Esophagus squamous epithelium (tissue), 5 donors: ENCODE measurements at places on chromosomes 4 and X. TPM values are rescaled to one million over a fixed set of nuclear protein-coding genes. Genes with fewer than 3 reads are reported as not detected.
A peak's percentile ranks its signal among the peaks of the same experiment; 100 is the strongest.

The XAGE2 gene
- not detected for total RNA-seq

GRCh38 chr4:11042760-11043159 is 358.2 kb upstream of the CLNK start:
- no peak for DNase-seq
- no peaks in the 10 kb centered on the region for H3K36me3 ChIP-seq
- H3K4me1 ChIP-seq, result no peaks in the 10 kb centered on the region

The PPP1R3F gene
- 9.0 TPM for total RNA-seq

The GPC3 gene
- 1.7 TPM for total RNA-seq

GRCh38 chr4:96145601-96146000 is 305.7 kb downstream of the PDHA2 start:
- no peak overlapping the region for H3K4me3 ChIP-seq
- H3K27ac ChIP-seq, result no peak overlapping the region
- no peaks in the 10 kb centered on the region for H3K27me3 ChIP-seq
- no peaks in the 10 kb centered on the region for H3K36me3 ChIP-seq

- H3K4me1 ChIP-seq, result no peaks in the 10 kb centered on the region
- no peak overlapping the region for H3K4me3 ChIP-seq
- no peaks in the 10 kb centered on the region for H3K27me3 ChIP-seq
Observed at GRCh38 chrX:136386826-136387225, 86.1 kb downstream of the ADGRG4 start.

- H3K27ac ChIP-seq, result peak overlapping the region; percentile 65
- no peak for DNase-seq
- H3K4me3 ChIP-seq, result peak overlapping the region; percentile 66
Observed at GRCh38 chr4:108171339-108172230, 2.9 kb upstream of the LEF1 start.

The CFAP299 gene
- total RNA-seq, result not detected

- H3K36me3 ChIP-seq, result no peaks in the 10 kb centered on the region
- no peaks in the 10 kb centered on the region for H3K27me3 ChIP-seq
- DNase-seq, result no peak
- no peak overlapping the region for H3K4me3 ChIP-seq
- H3K4me1 ChIP-seq, result no peaks in the 10 kb centered on the region
- H3K27ac ChIP-seq, result no peak overlapping the region
Observed at GRCh38 chr4:71487344-71487920, 148.6 kb downstream of the SLC4A4 start.

The CTAG1A gene
- not detected for total RNA-seq

GRCh38 chr4:89021684-89022083 is 35.3 kb downstream of the FAM13A start:
- H3K4me3 ChIP-seq, result no peak overlapping the region
- no peak for DNase-seq
- no peaks in the 10 kb centered on the region for H3K27me3 ChIP-seq
- H3K4me1 ChIP-seq, result no peaks in the 10 kb centered on the region
- H3K36me3 ChIP-seq, result no peaks in the 10 kb centered on the region

GRCh38 chr4:128686810-128687209 is 122.7 kb upstream of the JADE1 start:
- no peak overlapping the region for H3K27ac ChIP-seq
- no peaks in the 10 kb centered on the region for H3K36me3 ChIP-seq
- H3K4me3 ChIP-seq, result no peak overlapping the region

The TBC1D8B gene
- total RNA-seq, result 3.5 TPM

GRCh38 chrX:24371391-24371972 is 11.0 kb downstream of the SUPT20HL1 start:
- no peak overlapping the region for H3K4me3 ChIP-seq
- H3K4me1 ChIP-seq, result no peaks in the 10 kb centered on the region
- H3K36me3 ChIP-seq, result no peaks in the 10 kb centered on the region
- no peak for DNase-seq
- H3K27me3 ChIP-seq, result no peaks in the 10 kb centered on the region

GRCh38 chr4:168800926-168801325 is 209.1 kb downstream of the CBR4 start:
- H3K36me3 ChIP-seq, result no peaks in the 10 kb centered on the region
- no peak overlapping the region for H3K4me3 ChIP-seq
- no peaks in the 10 kb centered on the region for H3K27me3 ChIP-seq
- peaks cover 15% of the 10 kb centered on the region for H3K4me1 ChIP-seq
- no peak for DNase-seq
- H3K27ac ChIP-seq, result no peak overlapping the region

DNA sequence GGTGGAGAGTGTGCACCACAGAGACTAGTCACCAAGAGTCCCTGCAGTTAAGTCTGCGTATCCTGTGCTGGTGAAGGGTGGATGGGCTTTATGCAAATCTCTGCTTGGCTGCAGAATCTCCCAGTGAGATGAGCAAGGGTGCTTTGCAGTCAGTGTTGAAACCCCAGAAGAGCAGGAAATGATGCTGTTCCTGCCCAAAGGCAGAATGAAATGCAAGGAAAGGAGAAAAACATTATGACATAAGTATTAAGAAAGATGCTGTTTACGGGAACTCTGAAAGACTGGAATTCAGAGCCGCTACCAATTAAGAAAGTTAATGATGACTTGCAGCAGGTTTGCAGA is 25.4 kb upstream of the ACSL1 start:
- no peak overlapping the region for H3K4me3 ChIP-seq
- peaks cover 5% of the 10 kb centered on the region for H3K4me1 ChIP-seq
- no peak for DNase-seq
- H3K36me3 ChIP-seq, result no peaks in the 10 kb centered on the region
- peaks cover 3% of the 10 kb centered on the region for H3K27me3 ChIP-seq
- H3K27ac ChIP-seq, result no peak overlapping the region

DNA sequence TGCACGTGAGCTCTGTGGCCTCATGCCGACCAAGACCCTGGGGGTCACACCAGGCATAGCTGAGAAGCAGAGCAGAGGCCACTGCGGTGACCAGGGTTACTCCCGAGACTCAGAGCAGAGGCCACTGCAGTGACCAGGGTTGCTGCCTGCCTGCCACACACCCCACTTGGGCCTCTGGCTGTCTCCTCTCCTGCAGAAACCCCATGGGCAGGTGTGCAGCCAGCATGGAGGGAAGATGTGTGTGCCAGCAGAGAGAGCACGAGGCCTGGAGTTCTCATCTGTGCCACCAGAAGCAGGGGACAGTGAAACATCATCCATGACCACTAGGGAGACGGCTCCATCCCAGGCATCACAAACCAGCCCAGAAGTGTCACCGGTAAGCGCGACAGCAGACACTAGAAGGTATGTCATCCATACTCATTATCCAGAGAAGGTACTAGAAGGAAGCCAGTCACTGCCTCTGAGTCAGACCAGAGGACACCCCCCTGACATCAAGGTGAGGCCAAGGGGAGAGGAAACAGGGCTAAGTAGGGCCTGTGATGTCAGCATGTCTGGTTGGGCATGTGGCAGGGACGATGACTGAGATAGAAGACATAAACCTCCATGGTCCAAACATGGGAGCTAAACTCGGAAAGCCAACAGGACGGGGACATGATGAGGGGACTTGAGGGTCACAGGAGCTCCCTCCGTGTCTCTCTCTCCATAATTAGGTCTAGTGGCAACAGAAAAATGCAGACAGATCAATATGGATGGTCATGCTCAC is 24.2 kb upstream of the SPON2 start:
- no peak overlapping the region for H3K27ac ChIP-seq
- no peaks in the 10 kb centered on the region for H3K27me3 ChIP-seq
- DNase-seq, result no peak
- H3K4me3 ChIP-seq, result no peak overlapping the region

The BMP2K gene
- total RNA-seq, result 47.3 TPM

DNA sequence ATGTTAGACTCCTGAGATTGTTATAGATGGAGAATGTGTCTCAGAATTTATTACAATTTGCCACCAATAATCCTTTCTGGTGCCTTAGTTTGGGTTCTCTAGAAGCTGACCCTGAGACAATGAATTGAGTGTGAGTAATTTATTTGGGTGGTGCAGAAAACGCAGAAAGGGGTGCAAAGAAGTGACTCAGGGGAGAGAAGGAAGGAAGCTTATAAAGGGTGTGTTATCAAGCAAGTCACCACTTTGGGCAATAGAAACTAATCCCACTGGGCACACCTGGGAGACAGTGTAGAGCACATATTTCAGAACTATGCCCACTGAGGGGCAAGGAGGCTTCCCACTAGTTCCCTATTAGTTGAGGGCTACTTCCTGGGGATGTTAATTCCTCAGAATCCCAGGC is 320.6 kb downstream of the MID1IP1 start:
- H3K36me3 ChIP-seq, result no peaks in the 10 kb centered on the region
- peak overlapping the region; percentile 9 for H3K27ac ChIP-seq
- no peaks in the 10 kb centered on the region for H3K27me3 ChIP-seq
- no peak for DNase-seq
- H3K4me1 ChIP-seq, result no peaks in the 10 kb centered on the region
- H3K4me3 ChIP-seq, result no peak overlapping the region

The HNRNPDL gene
- 69.1 TPM for total RNA-seq

DNA sequence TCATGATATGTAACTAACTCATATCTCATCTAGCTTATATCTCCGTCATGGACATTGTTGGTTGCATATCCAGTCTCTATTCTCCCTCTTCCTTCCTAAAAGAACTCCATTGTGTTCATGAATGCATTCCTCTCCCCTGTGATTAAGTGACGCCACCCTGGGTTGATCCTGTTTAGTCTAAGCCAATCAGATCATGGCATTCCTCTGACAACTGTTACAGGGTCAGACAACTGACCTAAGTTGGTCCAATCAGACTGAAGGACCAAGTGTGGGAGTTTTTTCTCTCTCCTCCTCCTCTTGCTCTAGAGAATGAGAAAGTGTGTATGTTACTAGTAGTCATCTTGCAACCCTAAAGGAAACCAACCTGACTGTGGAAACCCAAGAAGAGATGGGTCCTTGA is 3.6 kb downstream of the APOO start:
- H3K27me3 ChIP-seq, result no peaks in the 10 kb centered on the region
- DNase-seq, result no peak
- no peak overlapping the region for H3K4me3 ChIP-seq

DNA sequence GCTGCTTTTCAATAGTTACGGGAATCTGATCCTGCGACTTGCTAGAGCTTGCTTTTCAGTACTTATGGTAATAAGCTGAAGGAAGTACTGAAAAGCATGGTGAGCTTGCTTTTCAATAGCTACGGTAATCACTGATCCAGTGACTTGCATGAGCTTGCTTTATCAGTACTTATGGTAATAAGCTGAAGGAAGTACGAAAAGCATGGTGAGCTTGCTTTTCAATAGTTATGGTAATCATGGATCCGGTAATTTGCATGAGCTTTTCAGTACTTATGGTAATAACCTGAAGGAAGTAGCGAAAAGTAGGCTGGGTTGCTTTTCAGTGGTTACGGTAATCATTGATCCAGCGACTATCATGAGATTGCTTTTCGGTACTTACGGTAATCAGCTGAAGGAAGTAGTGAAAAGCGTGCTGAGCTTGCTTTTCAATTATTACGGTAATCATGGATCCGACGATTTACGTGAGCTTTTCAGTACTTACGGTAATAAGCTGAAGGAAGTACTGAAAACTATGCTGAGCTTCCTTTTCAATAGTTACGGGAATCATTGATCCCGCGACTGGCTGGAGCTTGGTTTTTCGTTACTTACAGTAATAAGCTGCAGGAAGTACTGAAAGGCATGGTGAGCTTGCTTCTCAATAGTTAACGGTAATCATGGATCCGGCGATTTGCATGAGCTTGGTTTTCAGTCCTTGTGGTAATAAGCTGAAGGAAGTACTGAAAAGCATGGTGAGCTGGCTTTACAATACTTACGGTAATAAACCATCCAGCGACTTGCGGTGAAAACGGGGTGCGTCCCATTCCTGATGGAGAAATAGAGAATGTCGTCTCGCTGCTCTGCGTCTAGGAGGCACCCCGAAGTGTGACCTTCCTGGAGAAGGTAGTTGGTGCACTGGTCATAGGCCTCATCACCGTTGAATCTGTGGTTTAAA is 6.5 kb downstream of the CRLF2 start:
- peak overlapping the region; percentile 11 for H3K27ac ChIP-seq
- DNase-seq, result no peak
- no peaks in the 10 kb centered on the region for H3K4me1 ChIP-seq
- H3K36me3 ChIP-seq, result no peaks in the 10 kb centered on the region
- H3K27me3 ChIP-seq, result no peaks in the 10 kb centered on the region

DNA sequence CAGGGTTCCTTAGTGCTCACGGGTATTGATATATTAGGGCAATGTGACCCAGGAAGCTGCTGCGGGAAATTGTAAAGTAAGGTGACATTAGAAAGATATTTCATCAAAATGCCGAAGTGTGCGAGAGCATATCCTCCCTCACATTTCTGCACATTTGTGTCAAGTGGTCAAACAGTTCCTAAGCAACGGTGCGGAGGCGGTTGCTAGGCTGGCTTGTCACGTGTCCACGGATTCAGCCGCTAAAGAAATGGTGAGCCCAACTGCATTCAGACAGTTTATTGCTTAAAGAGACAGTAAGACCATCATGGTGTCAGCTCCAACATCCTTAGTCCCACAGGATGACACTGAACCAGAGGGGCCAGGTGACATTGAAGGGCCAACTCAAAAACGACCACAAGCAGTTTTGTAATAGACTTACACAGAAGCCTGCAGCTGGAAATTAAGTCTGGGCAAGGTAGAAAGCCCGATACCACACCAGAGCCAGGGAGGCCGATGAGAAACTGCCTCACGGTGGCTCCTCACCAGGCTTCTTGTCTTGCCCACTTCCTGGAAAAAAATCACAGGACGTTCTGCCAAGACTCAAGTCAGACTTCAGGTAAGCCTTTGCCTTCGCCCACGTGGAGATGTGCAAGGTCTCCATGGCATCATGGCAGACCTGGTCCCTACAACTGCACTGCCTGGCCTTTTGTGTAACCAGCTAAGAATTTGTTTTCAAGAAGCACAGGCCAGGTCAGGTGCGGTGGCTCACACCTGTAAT is 50.4 kb downstream of the USP11 start:
- no peaks in the 10 kb centered on the region for H3K36me3 ChIP-seq
- H3K4me3 ChIP-seq, result no peak overlapping the region
- H3K27me3 ChIP-seq, result no peaks in the 10 kb centered on the region
- no peaks in the 10 kb centered on the region for H3K4me1 ChIP-seq
- no peak overlapping the region for H3K27ac ChIP-seq

DNA sequence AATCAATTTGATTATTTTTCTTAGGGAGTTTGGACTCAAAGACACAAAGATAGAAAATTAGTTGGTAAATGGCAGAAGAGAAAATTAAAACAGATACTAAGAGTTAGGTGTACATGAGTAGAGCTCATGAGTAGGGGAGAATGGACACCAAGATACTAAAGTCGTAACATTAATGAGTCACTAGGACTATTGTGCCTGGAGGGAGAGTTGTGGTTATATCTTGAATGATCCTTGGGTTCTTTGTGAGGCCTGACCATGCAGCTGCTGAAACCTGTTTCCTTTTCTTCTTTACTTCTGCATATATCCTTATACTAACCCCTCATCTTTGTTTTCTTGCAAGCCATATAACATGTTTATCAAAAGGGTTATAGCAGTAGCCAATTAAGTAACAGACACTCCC is 532.8 kb downstream of the RPA4 start:
- no peaks in the 10 kb centered on the region for H3K4me1 ChIP-seq
- no peaks in the 10 kb centered on the region for H3K36me3 ChIP-seq
- H3K27ac ChIP-seq, result no peak overlapping the region
- H3K4me3 ChIP-seq, result no peak overlapping the region

- no peak for DNase-seq
- peak within 1 kb of the TSS; percentile 5 for H3K27ac ChIP-seq
- H3K27me3 ChIP-seq, result no peaks in the 10 kb centered on the region
- no peaks in the 10 kb centered on the region for H3K36me3 ChIP-seq
Observed at GRCh38 chrX:87517571-87518141, at the start of gene KLHL4. TSS of gene KLHL4 (plus strand) at chrX:87517802. CDS start at chrX:87517894, 92 bp downstream.

GRCh38 chrX:19245711-19246269 is 97.9 kb upstream of the PDHA1 start:
- no peak overlapping the region for H3K4me3 ChIP-seq
- H3K36me3 ChIP-seq, result no peaks in the 10 kb centered on the region
- DNase-seq, result no peak

- no peaks in the 10 kb centered on the region for H3K36me3 ChIP-seq
- no peak for DNase-seq
- no peak overlapping the region for H3K4me3 ChIP-seq
- no peaks in the 10 kb centered on the region for H3K27me3 ChIP-seq
- H3K27ac ChIP-seq, result no peak overlapping the region
Observed at GRCh38 chr4:172547724-172548123, 620.9 kb upstream of the GALNT7 start.
